Keratinocyte (primary cell): ENCODE measurements at places on chromosomes 2 and 18.

DNA sequence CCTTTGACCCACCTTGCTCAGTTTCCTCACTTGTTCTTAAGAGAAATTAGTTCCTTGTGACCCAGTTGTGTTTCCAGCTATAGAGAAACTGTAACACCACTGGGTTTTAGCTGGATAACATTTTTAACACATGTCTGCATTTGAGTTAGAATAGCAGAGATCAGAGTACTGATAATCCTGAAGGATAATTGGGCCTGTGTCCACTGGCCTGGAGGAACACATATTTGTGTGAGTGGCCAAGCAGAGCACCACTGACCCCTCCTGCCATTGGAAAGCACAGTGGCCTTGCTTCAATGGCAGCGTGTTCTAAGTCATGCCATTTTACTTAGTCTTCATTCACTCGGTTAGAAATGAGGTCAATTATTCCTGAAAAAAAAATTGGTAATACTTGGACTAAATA, 42.6 kb downstream of the PKP4 start:
- no peak overlapping the region for H3K27ac ChIP-seq
- no peak for DNase-seq
- no peak overlapping the region for H3K4me3 ChIP-seq
- no peaks in the 10 kb centered on the region for H3K27me3 ChIP-seq

- no peak for DNase-seq
- no peak overlapping the region for H3K27ac ChIP-seq
- no peaks in the 10 kb centered on the region for H3K36me3 ChIP-seq
- no peak overlapping the region for H3K4me3 ChIP-seq
- no peaks in the 10 kb centered on the region for H3K4me1 ChIP-seq
Observed at GRCh38 chr2:35510636-35511035, 844.9 kb upstream of the CRIM1 start.

- no peaks in the 10 kb centered on the region for H3K4me1 ChIP-seq
- peaks cover 22% of the 10 kb centered on the region for H3K36me3 ChIP-seq
- no peak overlapping the region for H3K4me3 ChIP-seq
- DNase-seq, result no peak
- H3K27me3 ChIP-seq, result no peaks in the 10 kb centered on the region
- H3K27ac ChIP-seq, result no peak overlapping the region
Observed at GRCh38 chr2:207747653-207748560, 21.8 kb downstream of the FZD5 start.

DNA sequence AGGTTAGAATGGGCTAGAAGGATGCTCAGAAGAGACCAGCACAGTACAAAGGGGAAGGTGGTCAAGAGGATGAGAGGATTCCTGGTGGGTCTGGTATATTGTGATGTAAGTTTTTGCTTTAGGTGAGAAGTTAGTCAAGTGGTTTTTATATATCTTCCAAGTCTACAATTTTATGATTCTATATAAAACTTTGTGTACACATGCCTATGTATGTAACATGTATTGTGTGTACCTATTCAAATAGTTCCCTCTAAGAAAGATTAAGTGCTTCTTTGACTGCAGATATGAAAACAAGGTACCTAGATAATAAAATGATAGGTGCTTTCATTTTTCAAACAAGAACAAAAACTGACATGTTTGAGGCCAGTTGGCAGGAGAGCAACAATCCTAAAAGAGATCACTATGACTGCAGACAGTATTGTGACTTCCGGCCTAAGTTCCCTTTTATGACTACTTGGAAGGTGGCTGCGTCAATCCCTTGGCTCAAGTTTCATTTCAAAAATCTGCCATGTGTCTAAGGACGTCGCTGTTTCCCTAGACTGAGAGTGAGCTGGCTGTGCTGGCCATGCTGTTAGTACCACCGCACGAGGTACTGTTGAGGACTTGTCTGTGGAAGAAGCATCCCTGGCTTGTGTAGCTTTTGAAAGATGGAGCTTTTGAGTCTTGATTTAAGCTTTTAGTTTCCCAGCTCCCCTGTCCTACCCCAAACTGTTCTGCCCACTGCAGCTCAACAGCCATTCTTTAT, 123.1 kb downstream of the PRPF40A start:
- no peak overlapping the region for H3K4me3 ChIP-seq
- no peaks in the 10 kb centered on the region for H3K27me3 ChIP-seq
- H3K4me1 ChIP-seq, result peaks cover 18% of the 10 kb centered on the region
